NCI-H526 (cell line): ENCODE measurements at places on chromosomes 2 and 18.

GRCh38 chr2:144886862-144887261, 366.9 kb upstream of the ZEB2 start:
- no peak for DNase-seq

GRCh38 chr2:238475566-238475965, 48.8 kb downstream of the ASB1 start:
- no peak for DNase-seq

DNA sequence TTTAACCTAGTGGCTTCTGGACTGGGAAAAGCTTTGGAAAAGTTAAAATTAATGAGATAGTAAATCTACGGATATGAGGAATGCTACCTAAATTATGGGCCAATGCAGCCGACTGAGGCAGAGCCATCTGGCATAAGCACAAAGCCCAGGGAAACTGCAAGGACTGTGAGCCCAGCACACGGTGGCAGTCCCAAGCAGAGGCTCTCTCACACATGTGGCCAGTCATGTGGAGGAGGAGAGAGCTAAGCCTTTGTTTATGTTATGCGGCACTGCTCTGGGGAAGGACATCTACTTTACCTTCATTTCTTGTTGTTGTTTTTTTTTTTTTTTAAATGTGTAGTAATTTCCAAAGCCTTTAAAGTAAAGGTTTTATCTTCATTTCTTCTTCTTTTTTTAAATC, 267.0 kb downstream of the STK39 start:
- no peak for DNase-seq

DNA sequence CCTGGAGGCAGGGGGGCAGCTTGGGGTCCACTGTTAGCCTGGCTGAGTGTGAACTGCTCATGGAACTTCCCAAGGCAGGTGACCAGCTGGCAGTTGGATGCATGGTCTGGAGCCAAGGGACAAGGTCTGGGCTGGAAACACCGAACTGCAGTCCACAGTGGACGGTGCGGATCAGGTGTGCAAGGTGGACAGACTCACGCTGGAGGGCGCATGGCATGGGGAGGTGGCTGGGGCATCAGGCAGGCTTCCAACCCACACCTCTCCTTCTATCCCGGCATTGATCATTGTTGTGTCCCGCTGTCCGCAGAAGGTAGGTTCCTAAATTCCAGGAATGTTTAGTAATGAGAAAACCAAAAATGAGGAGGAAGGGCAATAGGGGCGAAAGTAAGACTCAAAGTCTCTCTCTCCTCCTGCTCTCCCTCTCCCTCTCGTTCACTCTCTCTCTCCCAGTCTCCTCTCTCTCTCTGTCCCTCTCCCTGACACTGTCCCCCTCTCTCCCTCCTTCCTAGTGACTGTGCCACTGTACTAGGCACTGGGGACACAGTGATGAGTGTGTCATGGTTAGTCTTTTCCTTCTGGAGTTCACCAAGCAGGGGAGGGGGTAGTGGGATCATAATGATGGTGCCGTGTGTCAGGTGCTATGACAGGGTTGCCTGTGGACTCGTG, 30.3 kb upstream of the LPIN1 start:
- DNase-seq = no peak

- DNase-seq = no peak
These were observed 35.8 kb downstream of the MTCL1 start for GRCh38 chr18:8741117-8741516.

DNA sequence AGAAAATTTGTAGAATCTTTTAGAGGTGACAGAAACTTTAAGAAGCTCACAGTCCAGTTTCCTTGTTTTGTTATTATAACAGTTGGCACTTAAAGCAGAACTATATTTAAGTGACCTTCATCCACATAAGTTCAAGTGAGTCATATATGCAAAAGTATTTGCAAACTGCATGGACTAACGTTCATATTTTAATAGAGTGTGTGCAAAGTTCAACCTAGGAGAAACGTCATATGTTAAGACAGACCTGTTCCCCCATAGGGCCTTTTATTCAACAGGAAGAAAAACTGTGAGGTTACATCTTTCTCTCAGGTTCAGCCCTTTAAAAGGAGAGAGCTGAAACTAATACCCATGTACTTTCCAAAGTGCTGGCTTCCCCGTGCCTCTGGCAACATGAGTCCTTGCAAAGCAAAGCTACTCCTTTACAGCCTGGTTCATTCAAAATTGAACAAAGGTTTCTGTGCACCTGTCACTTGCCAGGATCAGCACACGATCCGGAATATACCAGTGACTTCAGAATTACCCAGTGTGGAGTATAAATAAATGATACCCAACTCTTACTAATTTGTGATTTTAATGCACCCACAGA, 280.0 kb upstream of the RAB12 start:
- DNase-seq = peak; percentile 57

DNA sequence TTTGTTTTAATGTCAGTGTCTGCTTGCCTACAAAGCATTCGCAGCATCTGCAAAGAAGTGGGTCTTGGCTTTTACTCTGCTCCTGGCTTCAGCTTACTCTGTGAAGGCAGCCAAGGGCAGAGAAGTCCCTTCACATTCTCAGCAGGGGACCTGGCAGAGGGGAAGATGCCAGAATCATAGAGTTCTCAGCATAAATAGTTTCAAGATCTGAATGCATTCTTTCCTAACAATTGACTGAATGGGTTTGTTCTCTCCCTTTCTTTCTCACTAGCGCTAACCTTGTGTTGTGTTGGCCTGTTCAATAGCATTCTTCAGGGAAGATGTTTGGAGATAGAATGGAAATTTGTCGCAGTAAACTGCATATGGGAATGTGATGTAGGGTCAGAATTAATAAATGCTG, 106.9 kb downstream of the FARSB start:
- DNase-seq = no peak

GRCh38 chr2:65957454-65957853, 477.5 kb upstream of the MEIS1 start:
- no peak for DNase-seq
